ENCODE measurements at places on chromosomes 7 and 10. TPM values are rescaled to one million over a fixed set of nuclear protein-coding genes. Genes with fewer than 3 reads are reported as not detected.

GRCh38 chr10:100972904-100973535, 3.7 kb downstream of the SEMA4G start:
- no peak for DNase-seq

DNA sequence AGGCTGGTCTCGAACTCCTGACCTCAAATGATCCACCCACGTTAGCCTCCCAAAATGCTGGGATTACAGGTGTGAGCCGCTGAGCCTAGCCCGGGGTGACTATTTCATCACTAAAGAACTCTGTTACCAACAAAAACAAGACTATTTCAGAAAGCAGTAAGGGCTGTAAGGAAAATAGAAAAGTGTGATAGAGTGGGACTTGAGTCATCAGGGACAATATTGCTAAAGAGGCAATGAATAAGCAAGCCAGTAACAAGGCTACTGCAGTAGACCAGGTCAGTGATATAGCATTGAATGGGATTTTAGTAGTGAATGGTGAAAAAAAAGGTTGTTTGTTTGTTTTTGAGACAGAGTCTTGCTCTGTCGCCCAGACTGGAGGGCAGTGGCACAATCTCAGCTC, 51.7 kb downstream of the SVOPL start:
- DNase-seq, result no peak

DNA sequence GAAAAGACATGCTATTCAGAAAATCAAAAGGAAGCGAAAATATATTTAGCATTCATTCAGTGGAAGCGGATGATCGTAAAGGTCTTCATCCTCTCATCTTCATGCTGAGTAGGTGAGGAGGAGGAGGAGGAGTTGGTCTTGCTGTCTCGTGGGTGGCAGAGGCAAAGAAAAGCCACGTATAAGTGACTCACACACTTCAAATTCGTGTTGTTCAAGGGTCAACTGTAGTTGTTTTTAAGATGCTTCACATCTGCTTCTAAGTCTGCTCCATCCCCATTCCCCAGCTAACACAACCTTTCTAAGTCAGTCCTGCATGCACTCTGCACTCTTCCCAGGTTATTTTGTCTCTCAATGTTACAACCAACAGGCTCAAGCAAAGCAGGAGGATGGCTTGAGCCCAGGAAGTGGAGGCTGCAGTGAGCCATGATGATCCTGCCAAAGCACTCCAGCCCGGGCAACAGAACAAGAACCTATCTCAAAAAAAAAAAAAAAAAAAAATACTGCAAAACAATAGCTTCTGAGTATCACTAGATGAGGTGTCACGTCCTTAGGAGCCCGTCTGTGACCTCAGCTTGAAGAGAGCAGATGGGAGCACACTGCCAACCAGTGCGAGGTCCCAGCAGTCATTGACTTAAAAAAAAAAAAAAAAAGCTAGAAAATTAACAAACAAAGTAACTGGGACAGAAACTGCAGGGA, 70.5 kb downstream of the SFMBT2 start:
- DNase-seq, result no peak

GRCh38 chr10:77506517-77507200, 130.9 kb downstream of the KCNMA1 start:
- DNase-seq, result no peak

- no peak for DNase-seq
Measured at GRCh38 chr7:63046612-63047011, 952.0 kb upstream of the ZNF722 start.

DNA sequence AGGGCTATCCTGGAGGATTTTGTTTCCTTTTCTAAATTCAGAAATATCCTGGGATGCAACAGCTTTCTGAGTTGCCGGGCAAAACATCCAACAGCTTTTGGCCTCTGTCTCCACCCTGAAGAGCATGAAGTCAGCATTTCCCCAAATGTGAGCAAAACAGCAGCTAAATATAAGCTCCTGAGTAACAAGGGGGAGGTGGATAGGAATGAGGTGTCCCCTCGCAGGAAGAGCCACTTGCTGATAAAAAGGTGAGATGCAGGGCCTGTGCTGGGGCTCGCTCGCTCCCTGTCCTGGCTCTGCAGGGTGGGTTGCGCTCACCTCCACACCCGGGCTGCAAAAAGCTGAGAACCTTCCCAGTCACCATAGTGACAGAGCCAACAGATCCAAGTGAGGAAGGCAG, 264.3 kb downstream of the ZEB1 start:
- DNase-seq, result no peak

- DNase-seq, result no peak
Measured at GRCh38 chr7:849145-849544, 16.9 kb downstream of the SUN1 start.

DNA sequence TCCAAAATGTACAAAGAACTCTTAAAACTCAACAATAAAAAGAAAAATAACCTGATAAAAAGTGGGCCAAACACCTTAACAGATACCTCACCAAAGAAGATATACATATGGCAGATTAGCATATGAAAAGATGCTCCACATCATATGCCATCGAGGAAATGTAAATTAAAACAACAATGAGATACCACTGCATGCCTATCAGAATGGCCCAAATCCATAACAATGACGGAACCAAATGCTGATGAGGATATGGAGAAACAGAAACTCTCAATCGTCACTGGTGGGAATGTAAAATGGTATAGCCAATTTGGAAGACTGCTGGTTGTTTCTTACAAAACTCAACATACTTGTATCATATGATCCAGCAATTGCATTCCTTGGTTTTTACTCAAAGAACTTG, 319.9 kb downstream of the PHTF2 start:
- DNase-seq, result no peak

- DNase-seq, result peak; percentile 27
Measured at GRCh38 chr10:114100848-114101741, 57.4 kb downstream of the ADRB1 start.

ARPC1A gene
- polyA plus RNA-seq, result 113 TPM

CREB5 gene
- 12.2 TPM for polyA plus RNA-seq

NPY4R2 gene
- not detected for polyA plus RNA-seq

STOX1 gene
- polyA plus RNA-seq, result 13.4 TPM

EBF3 gene
- 0.79 TPM for polyA plus RNA-seq

PRLHR gene
- polyA plus RNA-seq, result not detected

BTRC gene
- 26.8 TPM for polyA plus RNA-seq
